ENCODE measurements at places on chromosomes 2 and 18. TPM values are rescaled to one million over a fixed set of nuclear protein-coding genes. Genes with fewer than 3 reads are reported as not detected.

ITSN2 gene
- 21.2 TPM for total RNA-seq

ANKRD62 gene
- total RNA-seq = not detected

GPBAR1 gene
- total RNA-seq = 0.28 TPM

GALR1 gene
- total RNA-seq = not detected

ALKAL2 gene
- total RNA-seq = not detected

KATNAL2 gene
- total RNA-seq = 2.3 TPM

OTOS gene
- not detected for total RNA-seq

FAP gene
- 0.11 TPM for total RNA-seq

PSMA8 gene
- total RNA-seq = not detected

SPC25 gene
- 19.4 TPM for total RNA-seq

CKAP2L gene
- total RNA-seq = 13.9 TPM

PDE11A gene
- 0.43 TPM for total RNA-seq

TCF7L1 gene
- total RNA-seq = 11.5 TPM

ADRA2B gene
- total RNA-seq = 0.14 TPM

CPLX4 gene
- not detected for total RNA-seq

GPAT2 gene
- 0.02 TPM for total RNA-seq

TSGA10 gene
- 2.7 TPM for total RNA-seq

UGT1A8 gene
- 0.10 TPM for total RNA-seq

KCNS3 gene
- 1.4 TPM for total RNA-seq

CCDC178 gene
- not detected for total RNA-seq

PARD3B gene
- 0.93 TPM for total RNA-seq

LIPG gene
- 0.24 TPM for total RNA-seq

APLF gene
- 0.61 TPM for total RNA-seq

DOK6 gene
- total RNA-seq = not detected

CPO gene
- total RNA-seq = 0.05 TPM

FABP1 gene
- total RNA-seq = not detected

RSAD2 gene
- 0.13 TPM for total RNA-seq

UPP2 gene
- not detected for total RNA-seq

FAHD2B gene
- total RNA-seq = 12.2 TPM

CNTNAP5 gene
- not detected for total RNA-seq

STARD7 gene
- total RNA-seq = 83.6 TPM

RBFA gene
- 29.1 TPM for total RNA-seq

KCNK3 gene
- total RNA-seq = 0.57 TPM

ESPNL gene
- total RNA-seq = 0.07 TPM

MEP1B gene
- 0.04 TPM for total RNA-seq

REL gene
- 1.7 TPM for total RNA-seq

ASXL3 gene
- total RNA-seq = not detected

DPP4 gene
- total RNA-seq = 0.69 TPM

KCNG3 gene
- 0.67 TPM for total RNA-seq

ANKRD36B gene
- 5.0 TPM for total RNA-seq

SOX11 gene
- not detected for total RNA-seq

CAPN13 gene
- 0.12 TPM for total RNA-seq

FER1L5 gene
- total RNA-seq = not detected

CRACDL gene
- 3.6 TPM for total RNA-seq

CFC1 gene
- total RNA-seq = 0.11 TPM

IL36RN gene
- total RNA-seq = 0.02 TPM

PLEKHH2 gene
- total RNA-seq = 2.1 TPM

FZD7 gene
- total RNA-seq = 6.7 TPM

MYOM1 gene
- total RNA-seq = 0.31 TPM

RRM2 gene
- 239 TPM for total RNA-seq

C2orf78 gene
- total RNA-seq = not detected

ASB18 gene
- total RNA-seq = not detected

SERPINB13 gene
- total RNA-seq = not detected

M1AP gene
- total RNA-seq = not detected

G6PC2 gene
- total RNA-seq = not detected

HDHD2 gene
- total RNA-seq = 9.4 TPM

CLEC4F gene
- total RNA-seq = not detected

SERPINB3 gene
- 0.06 TPM for total RNA-seq

EML6 gene
- 1.5 TPM for total RNA-seq

Data from A549 treated with AZD2906 at 1 μM for 4 hours (cell line).